ENCODE measurements at places on chromosomes 2 and 18.

DNA sequence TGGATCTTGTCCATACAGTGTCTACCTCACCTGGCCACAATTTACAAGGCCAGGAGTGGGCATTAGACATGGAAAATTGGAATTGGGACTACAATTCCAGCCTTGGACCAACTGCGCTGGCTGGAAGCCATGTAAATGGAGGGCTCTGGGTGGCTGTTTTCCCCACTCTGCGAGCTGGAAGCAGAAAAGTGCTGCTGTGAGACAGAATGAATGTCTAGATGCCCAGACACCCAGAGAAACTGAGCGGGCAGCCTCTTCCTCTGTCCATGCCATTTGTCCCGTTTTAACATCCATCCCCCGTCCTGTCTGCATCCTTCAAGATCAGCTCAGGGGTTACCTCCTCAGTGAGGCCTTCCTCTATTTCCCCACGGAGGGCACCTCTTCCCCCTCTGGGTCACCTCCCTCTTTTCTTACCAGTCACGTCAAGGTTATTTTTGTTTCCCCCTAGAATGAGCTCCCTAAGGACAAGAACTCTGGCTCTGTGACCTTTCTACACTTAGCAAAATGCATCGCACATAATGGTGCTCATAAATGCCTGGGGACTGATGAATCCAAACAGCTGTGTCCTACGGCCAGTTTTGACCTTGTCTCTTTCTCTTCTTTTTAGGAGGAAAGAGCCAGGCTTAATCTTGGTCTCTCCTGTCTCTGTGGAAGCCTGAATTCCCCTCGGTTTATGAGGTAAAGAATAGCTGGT is 41.2 kb downstream of the MCFD2 start:
- no peak for DNase-seq

GRCh38 chr2:152067823-152068222 is 31.0 kb downstream of the CACNB4 start:
- no peak for DNase-seq

DNA sequence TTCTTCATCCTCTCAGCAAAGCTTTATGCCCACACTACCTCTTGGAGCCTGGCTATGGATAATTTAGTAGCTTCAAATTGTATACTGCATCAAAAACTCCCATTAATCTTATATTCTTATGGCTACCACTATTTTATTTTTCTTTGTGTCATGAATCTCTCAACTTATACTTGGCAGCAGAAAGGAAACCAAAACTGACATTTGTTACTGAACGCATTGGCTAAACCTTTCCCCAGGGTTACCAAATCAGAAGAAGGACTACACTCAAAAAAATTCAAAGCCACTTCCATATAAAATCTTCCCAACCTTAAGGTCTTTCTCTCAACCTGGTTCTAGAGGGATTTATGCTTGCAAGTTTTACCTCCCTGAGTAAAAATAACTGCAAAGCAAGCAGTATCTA is 97.0 kb upstream of the REG3G start:
- DNase-seq = no peak

DNA sequence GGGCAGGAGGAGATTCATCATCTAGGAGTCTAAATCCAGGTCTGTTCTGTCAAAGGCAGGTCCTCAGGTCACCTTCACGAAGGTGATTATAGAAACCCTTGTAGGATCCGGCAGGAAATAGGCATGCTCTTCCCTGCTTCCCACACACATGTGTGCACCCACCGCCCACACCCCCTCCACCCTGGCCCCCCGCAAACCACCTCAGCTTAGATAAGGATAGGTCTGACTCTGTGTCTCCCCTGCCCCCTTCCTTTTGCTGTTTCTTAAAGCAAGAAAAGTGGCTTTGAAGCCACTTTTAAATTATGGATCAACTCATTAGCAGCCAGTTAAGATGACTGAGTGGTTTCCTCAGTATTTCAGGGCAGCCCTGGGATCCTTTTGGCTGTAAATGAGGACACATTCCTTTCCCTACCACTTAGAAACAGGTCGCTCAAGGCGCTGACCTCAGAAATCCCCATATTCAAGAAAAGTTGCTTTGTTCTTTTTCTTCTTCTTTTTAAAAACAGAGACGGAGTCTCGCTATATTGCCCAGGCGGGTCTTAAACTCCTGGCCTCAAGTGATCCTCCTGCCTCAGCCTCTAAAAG is 14.5 kb upstream of the CIB4 start:
- no peak for DNase-seq

GRCh38 chr2:127614731-127615130 is 31.2 kb upstream of the GPR17 start:
- no peak for DNase-seq

DNA sequence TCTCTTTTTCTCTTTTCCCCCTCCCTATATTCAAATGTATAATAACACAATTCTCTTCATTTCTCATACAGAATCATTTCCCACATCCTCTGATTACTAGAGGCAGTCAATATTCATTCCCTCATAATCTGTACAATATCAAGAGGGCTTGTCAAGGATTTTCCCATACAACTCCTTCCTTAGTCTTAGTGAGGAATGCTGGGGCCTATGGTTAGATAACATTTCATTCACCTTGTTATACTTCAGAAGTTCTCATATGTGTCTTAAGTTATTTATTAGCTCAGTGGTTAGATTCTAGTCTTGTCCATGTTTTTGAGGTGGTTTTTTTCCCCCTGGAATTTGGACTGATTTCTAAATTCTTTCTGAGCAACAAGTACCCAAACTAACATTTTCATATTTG is 289.5 kb downstream of the PDE11A start:
- no peak for DNase-seq

- DNase-seq = no peak
Observed at GRCh38 chr18:12304351-12305210, 3.5 kb upstream of the TUBB6 start.
